ENCODE measurements at places on chromosomes 3 and 15.

- DNase-seq, result no peak
These were observed 1.4 kb downstream of the ATP11B start for GRCh38 chr3:182794455-182795388.

DNA sequence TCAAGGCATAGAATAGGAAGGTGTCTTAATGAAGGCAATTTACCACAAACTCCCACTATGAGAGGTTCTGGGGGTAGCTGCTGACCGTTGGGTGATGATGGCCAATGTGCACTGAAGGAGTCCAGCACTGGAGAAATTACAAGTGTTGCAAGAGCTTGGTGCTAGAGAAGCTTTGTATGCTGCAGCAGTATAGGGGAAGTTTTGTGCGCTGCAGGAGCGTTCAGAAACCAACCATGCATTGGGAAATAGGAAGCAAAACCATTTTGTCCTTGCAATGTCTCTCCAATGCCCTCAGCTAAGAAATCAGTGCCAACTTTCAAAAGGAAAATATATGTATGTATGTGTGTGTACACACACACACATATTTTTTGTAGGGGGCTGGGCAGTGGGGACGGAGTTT lies 441.6 kb upstream of the NAALADL2 start:
- no peak for DNase-seq

DNA sequence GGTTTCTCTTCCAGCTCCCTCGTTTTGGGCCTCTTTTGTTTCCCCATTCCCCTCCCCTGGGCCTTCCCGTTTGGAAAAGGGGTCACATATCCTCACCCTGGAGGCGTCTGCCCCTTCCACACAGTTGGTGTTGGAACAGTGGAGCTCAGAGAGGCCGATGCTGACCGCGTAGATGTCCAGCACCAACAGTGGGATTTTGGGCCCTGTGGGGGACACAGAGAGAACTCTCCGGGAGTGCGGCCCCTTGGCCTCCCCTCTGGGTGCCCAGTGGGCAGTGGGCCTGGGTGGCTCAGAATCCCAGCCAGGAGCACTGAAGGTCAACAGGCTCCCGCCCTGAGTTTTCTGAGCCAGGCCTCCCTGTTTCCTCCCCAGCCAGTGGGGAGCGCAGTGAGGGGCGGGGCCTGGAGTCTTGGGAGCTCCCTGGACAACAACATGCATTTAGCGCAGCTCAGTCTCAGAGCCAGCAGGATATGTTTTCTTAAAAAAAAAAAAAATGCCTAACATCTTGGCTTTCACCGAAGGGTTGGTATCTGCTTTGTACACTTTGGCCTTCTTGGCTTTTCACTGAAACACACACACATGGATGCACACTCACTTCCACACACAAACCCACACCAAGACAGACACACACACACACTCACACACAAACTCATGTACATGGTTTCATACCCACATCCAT lies 670 bp upstream of the ISLR start:
- no peak for DNase-seq

GRCh38 chr3:193859195-193859594 lies 266.2 kb downstream of the OPA1 start:
- no peak for DNase-seq

- DNase-seq, result no peak
These were observed 28.1 kb upstream of the CYP11A1 start for GRCh38 chr15:74395319-74396145.

DNA sequence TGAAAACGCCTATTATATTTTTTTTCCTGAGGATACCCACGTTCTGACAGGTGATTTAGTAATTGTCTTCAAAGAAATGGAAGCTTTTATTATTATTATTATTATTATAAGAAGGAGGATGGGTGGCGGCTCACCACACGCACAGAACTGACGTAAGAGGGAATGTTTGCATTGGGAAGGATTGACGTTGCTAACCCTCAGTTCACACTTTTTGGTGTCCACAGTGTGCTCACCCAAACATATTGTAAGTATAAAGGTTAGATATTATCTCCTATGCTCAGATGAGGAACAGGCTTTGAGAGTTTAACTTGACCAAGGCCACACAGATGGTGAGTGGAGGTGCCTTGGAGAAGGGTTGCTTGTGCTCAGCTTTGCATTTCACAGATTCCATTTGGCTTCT lies 533.5 kb upstream of the TBL1XR1 start:
- no peak for DNase-seq

GRCh38 chr3:69389520-69390248 lies 3.8 kb upstream of the FRMD4B start:
- no peak for DNase-seq

GRCh38 chr3:135141160-135141559 lies 346.1 kb downstream of the EPHB1 start:
- DNase-seq, result no peak
